ENCODE measurements at places on chromosomes 12 and 14.

DNA sequence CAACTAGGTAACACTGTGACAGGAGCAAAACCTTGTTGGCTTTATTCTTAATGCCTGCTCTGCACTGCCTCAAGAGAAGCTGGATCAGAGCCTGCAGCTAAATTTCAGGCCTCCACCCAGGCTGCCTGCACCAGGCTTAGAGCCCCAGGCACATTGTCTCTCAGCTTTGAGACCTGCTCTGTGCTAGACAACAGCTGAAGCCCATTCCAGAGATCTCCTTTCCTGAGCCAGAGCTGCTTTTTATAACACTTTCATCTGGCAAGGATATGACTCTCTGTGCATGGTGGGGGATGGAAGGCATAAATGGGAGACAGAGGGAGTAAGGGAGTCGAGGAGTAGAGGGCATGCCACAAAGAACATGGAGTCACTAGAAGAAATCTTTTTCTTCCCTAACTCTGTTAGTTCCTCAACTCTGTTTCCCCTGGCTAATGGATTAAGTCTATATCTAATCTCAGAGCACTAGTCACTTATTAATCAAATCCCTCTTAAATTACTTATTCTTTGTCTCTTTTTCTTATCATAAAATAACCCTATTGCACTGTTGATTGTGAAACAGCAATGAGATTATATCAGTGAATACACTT, 27.1 kb upstream of the LUM start:
- DNase-seq: no peak

- no peak for DNase-seq
These were observed 53.0 kb downstream of the CDK17 start for GRCh38 chr12:96347130-96347699.

DNA sequence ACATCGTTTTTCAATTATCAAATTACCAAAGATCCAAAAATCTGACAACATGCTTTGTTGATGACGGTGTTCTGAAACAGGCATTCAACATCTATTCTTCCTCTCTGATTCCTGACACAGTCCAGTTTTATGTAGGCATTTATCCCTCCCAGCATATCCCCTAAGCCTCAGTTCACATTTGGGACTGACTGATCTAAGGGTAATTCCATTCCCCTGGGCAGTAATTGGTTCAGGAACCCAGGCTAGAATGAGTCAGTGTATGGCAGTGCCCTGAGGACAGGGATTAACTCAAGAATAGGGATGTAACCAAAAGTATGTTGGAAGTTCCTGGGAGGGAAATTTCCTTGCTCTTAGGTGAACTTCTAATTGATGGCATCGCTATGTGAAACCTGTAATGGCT, 10.3 kb upstream of the PCNX1 start:
- DNase-seq: no peak

GRCh38 chr12:38697289-38697688, 208.1 kb downstream of the CPNE8 start:
- no peak for DNase-seq

DNA sequence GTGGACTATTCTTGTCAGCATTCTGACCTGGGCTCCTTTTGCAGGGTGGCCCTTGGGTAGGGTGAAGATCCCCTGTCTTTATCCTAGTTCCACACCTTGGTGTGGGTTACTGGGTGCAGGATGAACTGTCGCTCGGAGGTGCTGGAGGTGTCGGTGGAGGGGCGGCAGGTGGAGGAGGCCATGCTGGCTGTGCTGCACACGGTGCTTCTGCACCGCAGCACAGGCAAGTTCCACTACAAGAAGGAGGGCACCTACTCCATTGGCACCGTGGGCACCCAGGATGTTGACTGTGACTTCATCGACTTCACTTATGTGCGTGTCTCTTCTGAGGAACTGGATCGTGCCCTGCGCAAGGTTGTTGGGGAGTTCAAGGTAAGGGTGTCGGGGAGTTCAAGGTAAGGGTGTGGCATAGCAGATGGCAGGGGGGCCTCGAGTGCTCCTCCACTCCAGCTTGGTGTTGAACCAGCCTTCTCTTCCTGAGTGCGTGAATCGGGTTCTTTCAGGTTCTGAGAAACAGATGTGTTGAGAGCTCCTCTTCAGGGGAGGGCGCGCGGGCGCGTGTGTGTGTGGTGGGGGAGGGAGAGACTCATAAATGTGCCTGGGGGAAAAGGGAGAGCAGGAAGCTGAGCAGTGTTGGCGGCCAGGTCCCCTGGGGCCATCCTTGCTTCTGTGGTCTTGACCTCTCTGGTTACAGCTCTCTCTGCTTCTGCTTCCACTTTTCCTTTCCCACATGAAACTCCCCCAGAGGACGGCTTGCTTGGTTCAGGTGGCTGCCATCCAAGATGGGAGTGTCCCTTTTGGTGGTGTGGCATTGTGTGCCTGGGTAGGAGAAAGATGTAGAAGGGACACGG, 4.0 kb downstream of the ATG101 start:
- DNase-seq: no peak

- peak; percentile 65 for DNase-seq
These were observed 7.6 kb downstream of the ISCA2 start for GRCh38 chr14:74501135-74501614.

DNA sequence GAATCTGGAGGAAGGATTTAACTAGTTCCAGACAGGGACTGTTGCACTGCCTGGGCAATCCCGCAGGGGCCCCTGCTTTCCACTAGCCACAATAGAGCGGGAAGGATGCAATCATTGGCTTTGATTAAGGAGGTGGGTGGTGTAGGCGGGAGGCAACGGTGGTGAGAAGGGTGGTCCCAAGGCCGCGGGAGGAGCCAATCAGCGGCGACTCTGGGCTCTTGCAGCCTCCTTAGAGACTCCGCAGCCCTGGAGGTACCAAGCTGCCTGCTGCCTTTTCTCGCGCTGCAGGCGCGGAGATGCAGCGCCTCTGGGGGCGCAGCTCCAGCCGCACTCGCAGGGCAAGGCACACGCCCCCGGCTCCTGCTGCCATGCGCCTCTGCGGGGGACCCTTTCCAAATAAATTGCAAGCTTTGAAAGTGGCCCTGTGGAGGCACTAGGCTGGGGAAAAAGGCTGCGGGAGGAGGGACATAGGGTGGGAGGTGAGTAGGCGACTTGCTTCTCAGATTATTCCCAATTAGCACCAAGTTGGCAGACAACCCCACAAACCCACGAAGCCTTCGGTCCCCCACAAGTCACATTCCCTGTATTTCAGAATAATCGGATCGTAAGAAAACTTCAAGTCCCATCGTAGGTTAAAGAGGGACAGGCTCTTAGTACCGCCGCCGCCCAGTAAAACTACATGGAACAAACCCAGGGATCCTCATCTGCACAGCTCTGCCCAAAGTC, 858 bp upstream of the KCNA1 start:
- DNase-seq: peak; percentile 72

GRCh38 chr12:107955966-107956643, 173.0 kb upstream of the WSCD2 start:
- peak; percentile 19 for DNase-seq

DNA sequence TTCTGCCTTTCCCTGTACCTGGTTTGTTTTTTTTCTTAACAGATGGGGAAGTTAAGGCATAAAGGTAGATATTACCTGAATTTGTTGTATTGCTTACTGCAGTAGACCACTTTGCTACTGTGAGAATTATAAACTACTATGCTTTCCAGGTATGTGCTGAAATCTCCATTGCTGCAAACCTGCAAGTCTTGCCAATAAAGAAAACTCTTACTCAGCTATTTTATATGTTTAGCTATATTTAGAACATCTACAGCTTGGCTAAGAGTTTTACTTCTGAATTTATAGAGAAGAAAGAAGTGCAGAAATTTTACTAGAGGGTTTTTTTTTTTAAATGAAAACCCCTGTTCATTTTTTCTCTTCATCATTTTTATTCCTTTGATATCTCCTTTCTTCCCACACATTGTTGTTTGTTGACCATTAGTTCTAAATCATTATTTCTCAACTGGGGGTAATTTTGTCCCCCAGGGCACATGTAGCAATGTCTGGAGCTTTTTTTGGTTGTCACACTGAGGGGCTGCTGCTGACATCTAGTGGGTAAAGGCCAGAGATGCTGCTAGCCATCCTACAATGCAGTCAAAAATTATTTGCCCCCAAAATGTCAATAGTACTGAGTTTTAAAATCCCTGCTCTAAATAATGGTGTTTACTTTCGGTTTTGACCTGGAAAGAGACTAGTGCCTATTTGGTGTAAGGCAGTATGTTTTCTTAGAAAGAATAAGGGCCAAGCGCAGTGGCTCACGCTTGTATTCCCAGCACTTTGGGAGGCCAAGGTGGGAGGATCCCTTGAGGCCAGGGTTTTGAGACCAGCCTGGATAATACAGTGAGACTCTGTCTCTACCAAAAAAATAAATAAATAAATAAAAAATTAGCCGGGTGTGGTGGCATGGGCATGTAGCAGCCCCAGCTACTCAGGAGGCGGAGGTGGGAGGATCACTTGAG, 48.6 kb downstream of the PCNX1 start:
- no peak for DNase-seq

GRCh38 chr12:75478116-75478794, 2.3 kb upstream of the GLIPR1 start:
- no peak for DNase-seq

DNA sequence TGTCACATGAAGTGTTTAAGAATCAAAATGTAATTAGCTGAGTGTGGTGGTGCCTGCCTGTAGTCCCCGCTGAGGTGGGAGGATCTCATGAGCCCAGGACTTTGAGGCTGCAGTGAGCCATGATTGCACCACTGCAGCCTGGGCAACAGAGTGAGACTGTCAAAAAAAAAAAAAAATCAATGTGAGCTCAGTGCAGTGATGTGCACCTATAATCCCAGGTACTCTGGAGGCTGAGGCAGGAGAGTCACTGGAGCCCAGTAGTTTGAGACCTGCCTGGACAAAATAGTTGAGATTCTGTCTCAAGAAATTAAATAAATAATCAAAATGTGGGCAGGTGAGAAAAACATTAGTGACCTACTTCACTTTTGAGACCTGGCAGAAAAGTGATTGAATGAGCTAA, 140.0 kb downstream of the MON2 start:
- no peak for DNase-seq

GRCh38 chr12:65122703-65123102, 1.6 kb upstream of the WIF1 start:
- DNase-seq: peak; percentile 6

DNA sequence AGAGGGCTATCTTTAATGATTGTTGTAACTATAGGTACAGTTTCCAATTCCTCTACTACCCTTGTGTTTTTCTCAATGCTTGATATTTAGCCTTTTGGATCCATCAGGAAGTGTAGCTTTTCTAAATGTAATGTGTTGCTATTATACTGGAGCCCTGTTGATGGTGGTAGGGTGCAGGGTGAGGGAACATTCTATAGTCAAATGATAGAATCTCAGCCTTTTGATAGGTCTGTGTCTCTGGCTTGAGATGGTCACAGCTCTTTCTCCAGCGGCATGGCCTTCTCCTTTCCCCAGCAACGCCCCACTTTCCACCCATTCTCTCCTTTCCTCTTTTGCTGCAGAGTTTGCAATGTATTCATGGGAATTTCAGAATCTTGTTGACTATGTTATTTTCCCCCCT, 398.6 kb downstream of the RERGL start:
- no peak for DNase-seq

GRCh38 chr12:92271341-92271740, 125.7 kb upstream of the BTG1 start:
- no peak for DNase-seq

- DNase-seq: peak; percentile 79
These were observed 1.6 kb downstream of the SIX4 start for GRCh38 chr14:60722357-60723115.

- no peak for DNase-seq
These were observed 8.5 kb downstream of the CTDSP2 start for GRCh38 chr12:57837864-57838562.

GRCh38 chr14:104007121-104007520, 64.8 kb upstream of the RD3L start:
- no peak for DNase-seq

GRCh38 chr12:77354766-77355362, 289.5 kb upstream of the E2F7 start:
- no peak for DNase-seq

DNA sequence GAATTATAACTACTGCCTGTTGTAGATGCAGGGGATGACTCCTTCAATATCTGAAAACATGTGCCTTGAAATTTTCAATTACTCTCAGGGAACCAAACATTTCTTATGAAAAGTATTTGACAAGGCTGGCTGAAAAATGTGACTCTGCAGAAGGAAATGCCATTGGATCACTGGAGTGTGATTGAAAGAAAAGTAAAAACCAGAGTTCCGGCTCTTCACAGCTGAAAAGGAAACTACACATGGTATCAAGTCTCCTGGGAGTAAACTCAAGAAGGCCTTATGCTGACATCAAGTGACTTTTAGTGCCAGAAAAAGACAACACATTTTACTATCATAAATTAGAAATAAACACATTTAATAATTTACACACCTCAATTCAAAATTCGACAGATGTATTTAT, 693.0 kb downstream of the LRFN5 start:
- no peak for DNase-seq

DNA sequence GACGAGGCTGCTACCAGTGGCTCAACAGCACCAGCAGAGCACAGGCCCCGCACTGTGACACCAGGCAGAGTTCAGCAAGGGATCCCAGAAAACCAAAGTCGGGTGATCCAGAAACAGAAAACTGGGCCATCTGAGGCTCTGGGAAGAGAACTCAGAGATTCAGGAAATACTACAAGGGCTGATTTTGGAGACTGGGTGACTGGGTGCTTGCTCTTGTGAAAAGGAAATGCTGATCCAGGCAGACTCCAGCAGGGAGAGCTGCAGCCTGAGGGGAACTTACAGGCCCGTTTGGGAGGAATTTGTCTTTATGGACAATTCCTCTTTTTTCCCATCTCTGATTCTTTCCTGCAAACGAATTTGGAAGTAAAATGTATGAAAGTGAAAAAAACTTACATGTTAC, 28.2 kb downstream of the FOXN3 start:
- DNase-seq: no peak

GRCh38 chr12:103833095-103833775, 7.8 kb downstream of the NT5DC3 start:
- DNase-seq: no peak

GRCh38 chr12:11269607-11270006, at the start of gene PRB3:
TSS of gene PRB3 (minus strand) at chr12:11269707. CDS start at chr12:11269669, 38 bp downstream.
- no peak for DNase-seq

DNA sequence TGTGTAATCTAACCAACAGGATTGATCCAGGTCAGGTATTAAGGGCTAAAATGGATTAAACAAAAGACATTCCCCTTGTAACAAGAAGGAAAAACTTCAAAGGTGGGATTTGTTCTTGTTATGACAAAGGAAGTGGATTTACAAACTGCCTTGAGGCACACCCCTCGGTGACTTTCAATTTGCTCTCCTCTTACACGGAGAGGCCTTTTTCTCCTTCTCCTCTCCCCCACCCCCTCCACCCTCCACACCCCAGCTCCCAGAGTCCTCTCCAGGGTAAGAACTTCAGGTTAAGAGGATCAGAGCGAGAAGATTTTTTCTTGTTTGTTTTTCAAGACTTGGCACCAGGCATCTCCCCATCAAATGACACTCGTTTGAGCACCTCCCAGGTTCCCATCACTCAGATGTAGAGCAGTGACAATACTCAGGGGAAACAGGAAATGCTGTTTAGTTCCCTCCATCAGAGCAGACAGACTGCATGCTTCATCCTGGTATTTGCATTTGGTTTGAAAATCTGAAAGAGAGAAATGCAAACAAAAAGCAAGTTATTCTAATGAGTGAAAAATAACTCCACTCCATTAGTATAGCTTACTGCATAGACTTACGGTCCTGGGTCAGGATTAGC, 77.6 kb upstream of the TMEM260 start:
- no peak for DNase-seq
